Activated T-helper 2 cell treated with anti-CD3 and anti-CD28 coated beads, Interferon-gamma antibody, Interleukin-2, Interleukin-4, amounts not matched to agents 10 μg/mL and 5 μg/mL and 100 μg/mL, durations not matched to agents 14 hours and 24 hours and 36 hours (primary cell): ENCODE measurements at places on chromosomes 7 and 10.

- H3K27me3 ChIP-seq, result no peaks in the 10 kb centered on the region
- no peak overlapping the region for H3K4me3 ChIP-seq
- no peak overlapping the region for H3K27ac ChIP-seq
These were observed 101.5 kb upstream of the SHH start for GRCh38 chr7:155913719-155914118.

GRCh38 chr10:48476279-48476982 lies 128.4 kb downstream of the ARHGAP22 start:
- H3K27ac ChIP-seq, result no peak overlapping the region
- no peaks in the 10 kb centered on the region for H3K36me3 ChIP-seq
- no peak overlapping the region for H3K4me3 ChIP-seq

DNA sequence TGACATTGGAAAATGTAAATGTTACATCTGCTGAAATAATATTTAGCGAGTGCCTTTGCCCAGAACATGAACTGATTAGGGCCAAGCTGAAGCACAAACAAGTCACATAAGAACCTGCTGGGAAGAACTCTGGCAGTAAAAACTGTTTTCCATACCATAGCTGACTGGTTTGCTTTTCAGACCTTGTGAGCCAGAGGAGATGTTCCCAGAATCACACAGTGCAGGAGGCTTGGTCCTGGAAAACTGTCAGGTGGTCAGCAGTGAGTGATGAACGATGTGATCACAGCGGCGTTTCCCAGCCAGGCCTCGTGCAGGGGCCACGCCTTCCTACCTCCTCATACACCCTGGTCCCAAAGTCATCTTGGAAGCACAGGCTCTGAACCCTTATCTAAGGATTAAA lies 164.2 kb upstream of the EEPD1 start:
- H3K27me3 ChIP-seq, result no peaks in the 10 kb centered on the region
- no peak overlapping the region for H3K27ac ChIP-seq
- no peak for DNase-seq
- H3K36me3 ChIP-seq, result no peaks in the 10 kb centered on the region
- peaks cover 16% of the 10 kb centered on the region for H3K4me1 ChIP-seq

- no peak overlapping the region for H3K27ac ChIP-seq
- H3K4me3 ChIP-seq, result no peak overlapping the region
- no peaks in the 10 kb centered on the region for H3K27me3 ChIP-seq
- peaks cover 12% of the 10 kb centered on the region for H3K36me3 ChIP-seq
- peaks cover 49% of the 10 kb centered on the region for H3K4me1 ChIP-seq
- no peak for DNase-seq
These were observed 12.6 kb downstream of the SLK start for GRCh38 chr10:103979530-103979929.

DNA sequence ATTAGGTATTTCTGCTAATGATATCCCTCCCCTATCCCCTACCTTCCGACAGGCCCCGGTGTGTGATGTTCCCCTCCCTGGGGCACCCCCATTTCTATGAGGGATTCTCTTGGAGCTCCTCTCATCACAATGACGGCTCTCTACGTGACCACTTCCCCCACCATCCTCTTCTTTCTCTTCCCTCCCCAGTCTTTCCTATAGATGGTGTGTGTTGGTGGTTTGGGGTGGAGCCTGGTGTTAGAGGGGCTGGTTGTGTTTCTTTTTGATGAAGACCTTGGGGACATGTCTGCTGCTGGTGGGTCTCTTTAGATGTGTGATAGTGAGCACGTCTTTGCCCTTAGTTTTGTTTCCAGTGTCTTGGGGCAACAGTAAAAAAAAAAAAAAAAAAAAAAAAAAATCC lies 28.6 kb downstream of the RPS24 start:
- no peaks in the 10 kb centered on the region for H3K36me3 ChIP-seq
- no peaks in the 10 kb centered on the region for H3K27me3 ChIP-seq
- no peak for DNase-seq

- peak overlapping the region; percentile 90 for H3K4me3 ChIP-seq
- peak; percentile 35 for DNase-seq
- H3K4me1 ChIP-seq, result peaks cover 25% of the 10 kb centered on the region
These were observed 625 bp downstream of the IPMK start for GRCh38 chr10:58266826-58267712.

DNA sequence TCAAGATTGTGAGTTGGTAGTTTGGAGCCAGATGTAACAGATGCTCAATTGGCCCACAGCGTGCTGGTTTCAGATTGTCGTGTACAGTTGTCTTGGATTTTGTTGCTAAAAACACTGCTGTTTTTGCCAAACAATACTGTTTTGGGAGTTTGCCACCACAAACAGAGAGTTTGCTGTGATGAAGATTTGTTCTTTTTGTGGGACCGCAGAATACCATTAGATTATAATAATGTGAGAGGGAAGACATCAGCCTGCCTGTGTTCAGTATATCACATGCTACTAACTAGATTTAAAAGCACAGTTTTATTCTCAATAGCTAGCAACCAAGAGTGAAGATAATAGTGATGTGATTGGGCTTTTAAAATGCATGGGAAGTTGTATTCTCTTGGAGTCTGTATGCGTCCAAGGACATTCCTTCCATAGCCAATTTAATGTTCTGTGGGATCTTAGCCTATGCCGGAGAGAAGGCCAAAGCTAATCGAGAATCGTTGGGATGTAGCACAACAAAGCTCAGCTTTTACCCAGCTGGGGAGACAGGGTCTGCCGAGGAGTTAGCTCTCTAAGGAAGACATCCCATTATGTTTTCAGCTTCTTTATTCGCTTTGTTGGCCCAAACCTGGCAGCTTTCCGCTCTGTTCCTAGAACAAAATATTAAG lies 18.7 kb upstream of the ITGA8 start:
- no peak overlapping the region for H3K4me3 ChIP-seq
- H3K27me3 ChIP-seq, result peaks cover 7% of the 10 kb centered on the region
- H3K27ac ChIP-seq, result no peak overlapping the region
- no peaks in the 10 kb centered on the region for H3K4me1 ChIP-seq
- H3K36me3 ChIP-seq, result no peaks in the 10 kb centered on the region

GRCh38 chr10:60410970-60411369 lies 21.3 kb upstream of the ANK3 start:
- H3K36me3 ChIP-seq, result no peaks in the 10 kb centered on the region
- DNase-seq, result no peak
- no peak overlapping the region for H3K4me3 ChIP-seq
- peaks cover 10% of the 10 kb centered on the region for H3K4me1 ChIP-seq

GRCh38 chr10:31701546-31701945 lies 227.1 kb downstream of the ARHGAP12 start:
- peaks cover 5% of the 10 kb centered on the region for H3K4me1 ChIP-seq
- H3K36me3 ChIP-seq, result no peaks in the 10 kb centered on the region
- H3K4me3 ChIP-seq, result no peak overlapping the region
- H3K27me3 ChIP-seq, result no peaks in the 10 kb centered on the region
- H3K27ac ChIP-seq, result no peak overlapping the region

DNA sequence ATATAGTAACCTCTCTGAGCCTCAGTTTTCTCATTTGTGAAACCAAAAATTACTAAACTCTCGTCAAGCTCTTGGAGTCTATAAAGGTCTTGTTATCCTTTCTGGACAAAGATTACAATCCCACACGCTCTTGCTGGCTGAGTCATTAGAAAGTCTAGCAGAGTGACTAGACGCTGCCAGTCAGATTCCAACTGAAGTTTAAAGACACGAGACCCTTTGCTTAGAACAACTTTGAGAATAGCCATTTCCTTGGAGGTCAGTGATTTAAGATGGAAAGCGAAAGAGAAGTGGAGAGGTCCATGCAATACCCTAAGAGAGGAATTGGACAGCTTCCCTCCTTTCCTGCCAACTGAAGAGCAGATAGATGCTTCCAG lies 119.5 kb downstream of the APBB1IP start:
- peaks cover 40% of the 10 kb centered on the region for H3K36me3 ChIP-seq
- H3K27me3 ChIP-seq, result no peaks in the 10 kb centered on the region
- no peak overlapping the region for H3K4me3 ChIP-seq
- H3K27ac ChIP-seq, result no peak overlapping the region
- no peaks in the 10 kb centered on the region for H3K4me1 ChIP-seq
- no peak for DNase-seq

DNA sequence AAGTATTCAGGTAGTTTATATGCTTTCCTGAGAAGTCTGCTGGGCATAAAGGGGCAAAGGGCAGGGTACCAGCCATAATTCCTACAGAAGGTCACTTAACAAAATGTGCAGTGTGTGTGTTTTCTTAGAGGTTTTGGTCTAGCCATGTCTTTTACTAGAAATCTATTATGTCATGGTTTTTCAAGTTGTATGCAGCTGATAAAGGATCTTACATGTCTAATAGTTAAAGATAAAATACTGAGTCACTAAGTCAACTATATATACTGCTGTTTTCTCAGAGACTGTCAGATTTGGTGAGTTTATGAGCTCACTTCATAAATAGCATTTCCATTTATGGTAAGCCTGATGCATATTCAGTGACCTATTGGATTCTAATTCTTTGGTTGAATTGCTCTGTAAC lies 7.7 kb downstream of the CASP2 start:
- H3K27ac ChIP-seq, result peak overlapping the region; percentile 64
- peaks cover 92% of the 10 kb centered on the region for H3K36me3 ChIP-seq
- H3K27me3 ChIP-seq, result no peaks in the 10 kb centered on the region
- no peak for DNase-seq
- peaks cover 64% of the 10 kb centered on the region for H3K4me1 ChIP-seq

GRCh38 chr7:122467661-122468449 lies 163.3 kb upstream of the FEZF1 start:
- no peaks in the 10 kb centered on the region for H3K36me3 ChIP-seq
- no peak for DNase-seq
- H3K4me1 ChIP-seq, result no peaks in the 10 kb centered on the region

GRCh38 chr7:100567031-100567730 lies 6.5 kb downstream of the SAP25 start:
- peaks cover 25% of the 10 kb centered on the region for H3K36me3 ChIP-seq
- peaks cover 20% of the 10 kb centered on the region for H3K4me1 ChIP-seq
- H3K4me3 ChIP-seq, result no peak overlapping the region

- peaks cover 47% of the 10 kb centered on the region for H3K36me3 ChIP-seq
- peak within 1 kb of the TSS; percentile 93 for H3K4me3 ChIP-seq
- H3K4me1 ChIP-seq, result peaks cover 35% of the 10 kb centered on the region
- peak; percentile 65 for DNase-seq
- peak within 1 kb of the TSS; percentile 96 for H3K27ac ChIP-seq
These were observed at the start of gene ZNF22 for GRCh38 chr10:45000752-45001380. ZNF22 (plus strand) TSS chr10:45000923; CDS start chr10:45003369, 2,446 bp downstream.

DNA sequence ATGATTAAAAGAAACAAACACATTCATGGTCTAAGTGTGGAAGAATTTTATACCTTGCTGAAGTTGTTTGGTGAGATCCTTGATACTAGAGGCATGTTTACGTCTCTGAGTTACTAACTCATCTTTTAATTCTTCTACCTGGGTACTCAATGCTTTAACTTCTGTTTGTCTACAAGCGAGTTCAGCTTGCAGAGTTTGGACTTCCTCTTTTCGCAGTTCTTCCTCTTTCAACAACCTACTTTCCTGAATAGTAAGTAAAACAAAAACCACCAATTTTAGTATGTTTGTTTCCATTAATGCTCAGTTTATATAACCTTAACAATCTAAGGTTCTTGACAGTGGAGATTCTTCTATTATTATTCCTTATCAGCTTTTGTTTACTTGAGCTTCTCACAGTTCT lies 42.9 kb downstream of the CCDC186 start:
- no peaks in the 10 kb centered on the region for H3K27me3 ChIP-seq
- no peak overlapping the region for H3K4me3 ChIP-seq
- DNase-seq, result no peak
- H3K27ac ChIP-seq, result no peak overlapping the region
- H3K36me3 ChIP-seq, result peaks cover 57% of the 10 kb centered on the region

GRCh38 chr10:29826801-29827450 lies 192.2 kb upstream of the SVIL start:
- no peaks in the 10 kb centered on the region for H3K4me1 ChIP-seq
- no peaks in the 10 kb centered on the region for H3K36me3 ChIP-seq
- DNase-seq, result no peak
